ENCODE measurements at places on chromosomes 5 and 9. TPM values are rescaled to one million over a fixed set of nuclear protein-coding genes. Genes with fewer than 3 reads are reported as not detected.

- no peak for DNase-seq
Observed at GRCh38 chr5:60177596-60177995, 284.1 kb upstream of the PDE4D start.

GRCh38 chr9:68844631-68845612 lies 139.9 kb downstream of the PIP5K1B start:
- DNase-seq, result no peak

DNA sequence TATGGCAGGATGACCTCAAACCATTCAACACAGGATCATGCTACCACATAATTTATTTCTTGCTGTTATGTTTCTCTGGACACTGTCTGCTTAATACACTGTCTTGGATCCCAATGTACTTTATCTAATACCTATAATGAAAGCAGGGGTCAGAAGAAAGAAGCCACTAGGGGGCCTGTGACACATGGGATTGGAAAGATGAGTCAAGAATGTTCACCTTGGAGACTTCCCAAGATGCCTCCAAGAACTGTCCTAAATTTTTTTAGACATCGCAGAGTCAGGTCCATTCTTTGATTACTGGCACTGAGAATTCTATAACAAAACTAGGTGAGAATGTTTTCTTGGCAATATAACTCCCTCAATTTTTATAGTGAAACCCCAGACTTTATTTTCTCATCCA lies 305.8 kb upstream of the SMARCA2 start:
- no peak for DNase-seq

DNA sequence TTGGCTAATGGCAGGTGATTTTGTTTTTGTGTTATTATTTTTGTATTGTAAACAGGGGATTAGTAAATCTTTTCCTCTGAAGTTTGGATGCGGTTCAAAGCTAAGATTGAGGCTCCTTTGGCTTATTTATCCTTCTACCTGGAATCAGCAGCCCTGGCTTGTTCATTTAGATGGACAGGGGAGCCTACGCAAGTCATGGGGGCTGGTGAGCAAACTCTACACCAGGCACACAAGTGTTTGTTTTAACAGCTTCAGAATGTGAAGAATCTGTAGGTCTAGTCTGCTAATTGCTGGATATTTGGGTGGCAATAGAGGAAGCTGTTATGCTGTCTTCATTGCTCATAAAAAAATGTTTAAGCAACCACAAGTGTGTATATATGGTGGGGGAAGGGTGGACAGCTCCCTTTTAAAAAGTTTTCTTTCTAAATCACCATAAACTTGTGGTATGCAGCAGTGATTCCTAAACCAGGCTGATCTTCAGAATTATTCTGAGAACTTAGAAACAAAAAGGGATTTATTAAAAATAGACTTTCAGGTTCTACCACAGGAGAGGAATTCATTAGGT lies 20.7 kb downstream of the ZNF462 start:
- no peak for DNase-seq

Gene LCN1
- 2.4 TPM for total RNA-seq

Gene NDST1
- total RNA-seq, result 57.9 TPM

Data from posterior vena cava (tissue), 2 donors.